Activated effector memory CD4-positive, alpha-beta T cell treated with anti-CD3 and anti-CD28 coated beads, Interleukin-2, amount 50 U/mL, for 16 hours (primary cell): ENCODE measurements at places on chromosomes 3 and 15.

DNA sequence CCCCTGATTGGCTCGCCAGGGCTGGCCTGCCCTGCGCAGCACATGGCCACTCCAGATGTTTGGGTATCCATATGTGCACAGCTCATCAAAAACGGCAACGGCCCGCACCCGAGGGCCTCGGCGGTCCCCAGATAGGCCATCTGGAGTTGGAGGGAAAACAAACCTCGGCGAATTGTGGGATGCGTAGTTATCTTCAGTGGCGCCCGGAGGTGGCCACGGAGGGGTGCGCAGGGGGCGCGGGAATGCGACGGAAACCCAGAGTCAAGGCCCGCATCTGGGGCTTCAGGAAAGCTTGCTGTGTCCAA lies 156.5 kb downstream of the TLE3 start:
- no peak for DNase-seq

- no peak for DNase-seq
Observed at GRCh38 chr15:85326291-85326690, 54.1 kb upstream of the AKAP13 start.

DNA sequence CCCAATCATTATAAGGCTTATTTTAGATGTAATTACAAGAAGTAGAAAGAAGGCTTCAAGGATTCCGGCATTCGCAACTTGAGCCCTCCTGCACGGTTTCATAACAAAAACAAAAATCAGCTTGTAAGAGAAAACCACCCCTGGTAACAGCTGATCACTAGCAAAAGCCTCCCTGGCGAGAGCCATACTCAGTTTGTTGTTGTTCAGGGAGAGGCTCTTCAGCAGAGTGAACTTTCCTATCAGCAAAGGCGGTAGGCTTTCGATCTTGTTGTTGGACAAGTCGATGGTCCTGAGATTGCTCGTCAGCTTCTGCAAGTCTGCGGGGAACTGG lies 710 bp downstream of the LRRC57 start:
- DNase-seq = no peak

GRCh38 chr3:129702934-129703712 lies 96.6 kb upstream of the PLXND1 start:
- DNase-seq = no peak

DNA sequence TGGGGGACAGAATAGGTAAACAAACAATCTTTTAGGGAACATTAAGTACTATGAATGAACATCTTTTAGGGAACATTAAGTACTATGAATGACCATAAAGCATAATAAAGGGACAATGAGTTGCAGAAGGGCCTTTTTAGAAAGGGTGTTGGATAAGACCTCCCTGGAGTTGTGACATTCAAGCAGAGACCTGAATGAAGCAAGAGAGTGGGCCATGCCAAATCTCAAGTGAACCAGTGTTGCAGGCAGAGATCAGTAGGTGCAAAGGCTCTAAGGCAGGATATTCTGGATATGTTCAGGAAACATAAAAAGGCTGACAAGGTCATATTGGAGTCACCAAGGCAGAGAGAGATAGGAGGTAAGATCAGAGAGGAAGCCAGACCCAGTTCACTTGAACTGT lies 29.4 kb upstream of the ZBTB38 start:
- DNase-seq = no peak

DNA sequence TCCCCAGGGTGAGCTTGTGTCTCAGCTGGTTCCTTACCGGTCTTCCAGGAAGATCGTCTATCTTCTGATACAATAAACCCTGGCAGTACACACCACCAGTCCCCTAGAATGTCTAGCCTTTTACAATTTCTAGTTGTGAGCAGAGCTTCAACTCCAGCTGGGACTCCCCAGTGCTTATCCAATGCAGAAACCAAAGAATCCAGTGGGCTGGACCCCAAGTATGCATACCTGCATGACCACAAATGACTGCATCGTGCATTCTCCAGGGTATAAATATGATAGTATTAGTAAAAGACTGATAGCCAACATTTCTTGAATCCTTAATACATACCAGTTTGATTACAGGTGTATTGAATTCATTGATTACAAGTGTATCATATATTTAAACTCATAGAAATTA lies 176.0 kb downstream of the SATB1 start:
- no peak for DNase-seq
